Kidney (tissue), 22 donors: ENCODE measurements at places on chromosomes 12 and 14. TPM values are rescaled to one million over a fixed set of nuclear protein-coding genes. Genes with fewer than 3 reads are reported as not detected.

The LBHD2 gene
- total RNA-seq: not detected

The PPP1R3E gene
- total RNA-seq: 17.3 TPM

The GUCY2C gene
- total RNA-seq: not detected

The FITM1 gene
- total RNA-seq: 1.3 TPM

The SDR9C7 gene
- total RNA-seq: not detected

The CLEC2A gene
- not detected for total RNA-seq

The KLHDC1 gene
- total RNA-seq: 8.4 TPM

The MANSC4 gene
- not detected for total RNA-seq

The MAP1LC3B2 gene
- 2.1 TPM for total RNA-seq

The ADAMTS20 gene
- total RNA-seq: not detected

The NINJ2 gene
- 2.8 TPM for total RNA-seq

The RERG gene
- total RNA-seq: 44.7 TPM

The TGM1 gene
- 13.1 TPM for total RNA-seq

The ZCRB1 gene
- total RNA-seq: 45.6 TPM

The SLC7A8 gene
- 22.9 TPM for total RNA-seq

The SERPINA4 gene
- 6.1 TPM for total RNA-seq

The MNAT1 gene
- total RNA-seq: 29.6 TPM

The TSHR gene
- 0.98 TPM for total RNA-seq

The SLC39A5 gene
- total RNA-seq: 5.1 TPM

The PAPOLA gene
- total RNA-seq: 160 TPM

The AHNAK2 gene
- total RNA-seq: 72.0 TPM

The ZDHHC22 gene
- total RNA-seq: not detected

The KCNH3 gene
- 2.8 TPM for total RNA-seq

The IAPP gene
- total RNA-seq: not detected

The RHOJ gene
- 20.0 TPM for total RNA-seq

The POTEM gene
- not detected for total RNA-seq

The BTG1 gene
- total RNA-seq: 173 TPM

The KRT83 gene
- total RNA-seq: not detected

The EPS8 gene
- 80.3 TPM for total RNA-seq

The SLC35F4 gene
- not detected for total RNA-seq

The EIF2S3B gene
- total RNA-seq: 1.5 TPM

The PCED1B gene
- 9.2 TPM for total RNA-seq

The GARIN6 gene
- total RNA-seq: not detected

The MTERF2 gene
- 15.0 TPM for total RNA-seq

The PSME2 gene
- 148 TPM for total RNA-seq

The CBLN3 gene
- total RNA-seq: 1.3 TPM

The WBP11 gene
- 55.5 TPM for total RNA-seq

The CLBA1 gene
- 22.6 TPM for total RNA-seq

The KCNC2 gene
- total RNA-seq: not detected

The IGF1 gene
- 7.2 TPM for total RNA-seq

The AMN gene
- 58.0 TPM for total RNA-seq
